ENCODE measurements at places on chromosomes 7 and 10.
A peak's percentile ranks its signal among the peaks of the same experiment; 100 is the strongest.

GRCh38 chr7:77760809-77761453, 37.3 kb downstream of the TMEM60 start:
- DNase-seq: no peak

DNA sequence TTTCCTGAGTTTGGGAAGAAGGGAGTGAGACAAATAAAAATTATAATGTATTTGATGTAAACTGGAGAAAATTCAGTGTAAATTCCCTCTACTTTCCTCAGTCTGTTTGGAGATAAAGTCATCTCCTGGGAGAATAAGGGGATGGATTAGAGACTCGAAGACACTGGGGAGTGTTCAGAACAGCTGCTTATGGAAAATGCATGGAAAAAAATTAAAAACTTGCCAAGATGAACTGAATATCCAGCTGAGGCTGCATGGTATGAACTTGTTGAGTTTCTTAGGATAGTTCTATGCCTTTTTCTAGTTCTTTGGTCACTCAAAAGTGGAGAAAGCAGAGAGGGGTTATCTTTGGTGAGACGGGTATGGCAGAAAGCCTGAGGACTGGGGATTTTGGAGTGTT, 210.5 kb downstream of the BICC1 start:
- no peak for DNase-seq

GRCh38 chr10:93468461-93469213, 13.5 kb downstream of the MYOF start:
- DNase-seq: no peak

DNA sequence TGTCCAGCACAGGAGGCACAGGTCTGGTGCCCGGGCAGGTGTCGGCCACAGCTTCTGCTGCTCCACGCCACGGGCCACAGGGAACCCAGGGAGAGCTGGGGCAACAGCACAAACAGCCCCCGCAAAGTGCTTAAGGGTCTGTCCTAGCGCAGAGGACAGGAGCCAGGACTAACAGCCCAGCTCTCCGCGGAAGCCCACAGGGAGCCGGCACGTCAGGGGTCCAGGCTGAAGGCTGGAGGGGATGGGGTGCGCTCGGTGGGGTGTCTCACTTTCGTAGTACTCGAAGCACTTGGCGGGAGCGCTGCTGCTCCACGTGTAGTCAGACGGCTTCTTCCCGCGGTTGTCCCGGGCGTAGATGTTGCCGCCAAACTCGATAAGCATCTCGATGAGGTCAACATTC, 24.9 kb downstream of the ASB13 start:
- no peak for DNase-seq

GRCh38 chr7:131011976-131012375, 278.0 kb upstream of the KLF14 start:
- DNase-seq: peak; percentile 70

DNA sequence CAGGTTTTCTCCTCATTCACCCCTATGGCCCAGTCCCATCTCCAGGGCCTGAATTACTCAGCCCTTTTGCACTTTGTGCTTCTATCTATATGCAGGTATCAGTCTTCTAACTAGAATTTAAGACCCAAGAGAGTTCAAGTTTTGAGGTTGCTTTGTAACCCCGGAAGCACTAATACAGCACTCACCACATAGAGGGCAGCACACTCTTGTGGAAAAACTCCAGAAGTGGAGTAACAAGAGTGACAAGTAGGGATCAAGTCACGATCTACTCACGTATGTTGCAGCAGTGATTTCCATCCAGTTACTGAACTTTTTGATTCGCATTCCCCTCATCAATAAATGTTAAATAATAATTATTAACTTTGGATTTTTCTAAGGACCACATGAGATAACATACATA, 151.0 kb downstream of the CHCHD3 start:
- DNase-seq: peak; percentile 66

- no peak for DNase-seq
Measured at GRCh38 chr7:496528-497295, 22.9 kb downstream of the PDGFA start.

DNA sequence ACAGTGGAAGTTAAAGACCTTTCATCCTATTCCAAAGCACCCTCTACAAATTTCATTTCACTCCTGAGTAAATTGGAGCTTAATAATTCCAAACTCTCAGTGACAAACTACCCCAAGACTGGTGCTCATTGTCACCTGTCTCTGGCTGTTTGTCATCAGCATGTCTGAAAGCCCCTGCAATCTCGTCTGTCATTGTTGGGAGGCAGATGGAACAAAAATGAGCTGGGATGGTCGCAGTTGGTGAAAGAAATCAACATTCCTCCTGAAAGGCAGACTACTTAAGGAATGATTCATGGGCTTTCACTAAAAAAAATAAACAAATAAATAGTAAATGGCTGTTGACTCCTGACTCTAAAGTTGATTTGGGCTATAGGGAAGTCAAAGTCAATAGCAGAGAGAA, 69.7 kb upstream of the PALS2 start:
- no peak for DNase-seq

DNA sequence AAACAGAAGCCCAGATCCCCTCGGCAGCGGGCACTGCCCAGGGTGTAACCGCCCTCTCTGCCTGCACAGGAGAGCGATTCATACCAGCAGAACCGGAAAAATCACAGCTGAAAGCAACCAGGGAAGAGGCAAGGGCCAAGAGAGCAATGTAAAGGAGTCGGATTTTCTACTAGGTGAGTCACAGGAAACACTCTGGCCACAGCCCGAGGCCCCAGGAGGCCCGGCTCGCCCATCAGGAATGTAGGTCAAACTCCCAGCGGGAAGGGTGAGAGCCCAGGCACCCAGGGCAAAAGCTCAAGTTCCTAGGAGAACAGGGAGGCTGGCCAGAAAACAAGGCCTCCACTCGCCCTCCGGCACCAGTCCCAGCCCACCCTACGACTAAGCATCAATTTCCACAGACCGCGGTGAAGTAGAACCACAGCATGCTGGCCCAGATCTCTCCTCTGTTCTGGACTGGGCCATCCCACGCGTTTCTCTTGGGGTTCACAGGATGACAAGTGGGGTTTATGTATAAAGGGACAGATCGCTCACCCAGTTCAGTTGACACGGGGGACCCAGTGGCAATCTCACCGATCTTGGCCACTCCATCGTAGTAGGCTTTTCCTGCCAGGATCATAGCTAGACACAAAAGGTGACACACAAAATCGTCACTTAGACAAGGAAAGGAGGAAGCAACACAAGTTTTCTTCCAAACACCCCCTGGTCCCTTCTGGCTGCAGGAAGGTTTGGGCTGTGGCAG, 46.2 kb downstream of the BAIAP2L1 start:
- peak; percentile 69 for DNase-seq

GRCh38 chr7:94089806-94090205, 85.7 kb upstream of the BET1 start:
- no peak for DNase-seq
